SK-MEL-5 (cell line): ENCODE measurements at places on chromosomes 6 and 20. TPM values are rescaled to one million over a fixed set of nuclear protein-coding genes. Genes with fewer than 3 reads are reported as not detected.

TAP2 gene
- 52.5 and 54.2 TPM in 2 replicates for total RNA-seq

SLC2A10 gene
- total RNA-seq = 8.5 and 8.8 TPM in 2 replicates

LCA5 gene
- 0.83 and 1.4 TPM in 2 replicates for total RNA-seq

SMIM28 gene
- not detected in 2 replicates for total RNA-seq

IYD gene
- total RNA-seq = not detected in 2 replicates

LRRC73 gene
- 0.42 and 0.64 TPM in 2 replicates for total RNA-seq

SUMO4 gene
- total RNA-seq = 0.43 TPM in 1 of 2 replicates, not detected in the other

TRIM31 gene
- not detected in 2 replicates for total RNA-seq

ATF6B gene
- 15.1 and 15.3 TPM in 2 replicates for total RNA-seq

ZSCAN9 gene
- total RNA-seq = 9.0 and 9.9 TPM in 2 replicates

MED20 gene
- total RNA-seq = 19.5 and 21.1 TPM in 2 replicates

RPS18 gene
- 4,185 and 4,422 TPM in 2 replicates for total RNA-seq

GPR6 gene
- total RNA-seq = not detected in 2 replicates

RNF144B gene
- 12.2 and 14.3 TPM in 2 replicates for total RNA-seq
